Type B pancreatic cell (in vitro differentiated cells): ENCODE measurements at places on chromosomes 7 and 10.

GRCh38 chr7:44134943-44135628 is 6.0 kb downstream of the MYL7 start:
- DNase-seq, result no peak

- DNase-seq, result no peak
Measured at GRCh38 chr10:43261578-43262396, 5.1 kb downstream of the RASGEF1A start.

DNA sequence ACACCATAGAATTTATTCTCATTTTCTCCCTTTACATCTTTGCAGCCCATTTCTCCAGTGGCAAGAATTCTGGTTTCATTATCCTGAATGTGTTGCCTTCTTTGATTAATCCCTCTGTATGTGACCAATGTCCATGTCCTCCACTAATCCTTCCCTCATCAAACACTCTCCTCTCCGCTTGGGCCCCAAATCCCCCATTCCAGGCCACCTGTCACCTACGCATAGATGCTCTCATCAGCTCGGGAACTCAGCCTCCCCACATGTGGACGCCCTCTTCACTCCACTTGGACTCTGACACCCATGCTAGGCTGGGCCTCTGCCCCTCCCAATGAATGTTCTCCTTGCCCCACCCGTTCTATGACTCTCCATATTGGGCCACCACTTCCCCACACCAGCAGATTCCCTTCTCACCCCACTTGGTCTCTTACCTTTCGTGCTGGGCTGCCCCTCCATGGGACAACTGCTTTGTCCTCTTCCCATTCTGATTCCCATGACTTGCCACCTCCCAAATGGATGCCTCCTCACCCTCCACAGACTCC is 18.7 kb upstream of the RBM20 start:
- no peak for DNase-seq

- DNase-seq, result no peak
Measured at GRCh38 chr7:139731802-139732470, 45.9 kb downstream of the HIPK2 start.

GRCh38 chr10:124221356-124222317 is 128.2 kb upstream of the CHST15 start:
- no peak for DNase-seq

- DNase-seq, result no peak
Measured at GRCh38 chr10:121975295-121976086, 474 bp upstream of the NSMCE4A start.

- DNase-seq, result no peak
Measured at GRCh38 chr10:34083567-34083966, 731.5 kb downstream of the PARD3 start.

DNA sequence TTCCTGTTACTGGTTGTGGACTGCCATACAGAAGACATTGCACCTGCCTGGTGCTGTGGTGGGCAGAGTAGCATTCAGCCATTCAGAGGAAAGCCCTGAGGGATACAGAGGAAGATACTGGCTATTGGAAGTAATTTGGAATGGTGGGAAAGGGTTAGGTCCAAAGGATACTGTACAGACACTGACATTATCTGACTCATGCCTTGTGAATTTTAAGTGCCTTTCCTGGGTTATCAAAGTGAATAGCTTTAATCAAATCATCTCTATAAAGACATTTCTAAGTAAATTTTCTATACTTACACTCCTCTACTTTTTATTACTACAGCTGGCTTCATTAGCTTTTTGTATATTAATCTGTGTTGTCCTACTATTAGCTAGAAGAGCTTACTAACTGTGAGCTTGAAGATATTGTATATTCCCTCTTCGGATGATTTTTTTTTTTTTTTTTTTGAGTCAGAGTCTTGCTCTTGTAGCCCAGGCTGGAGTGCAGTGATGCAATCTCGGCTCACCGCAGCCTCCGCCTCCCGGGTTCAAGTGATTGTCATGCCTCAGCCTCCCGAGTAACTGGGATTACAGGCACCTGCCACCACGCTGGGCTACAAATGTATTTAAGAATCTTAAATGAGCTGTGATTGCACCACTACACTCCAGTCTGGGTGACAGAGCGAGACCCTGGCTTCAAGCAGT is 186.5 kb downstream of the ADK start:
- DNase-seq, result no peak

- no peak for DNase-seq
Measured at GRCh38 chr7:158638001-158638400, 50.4 kb upstream of the PTPRN2 start.

DNA sequence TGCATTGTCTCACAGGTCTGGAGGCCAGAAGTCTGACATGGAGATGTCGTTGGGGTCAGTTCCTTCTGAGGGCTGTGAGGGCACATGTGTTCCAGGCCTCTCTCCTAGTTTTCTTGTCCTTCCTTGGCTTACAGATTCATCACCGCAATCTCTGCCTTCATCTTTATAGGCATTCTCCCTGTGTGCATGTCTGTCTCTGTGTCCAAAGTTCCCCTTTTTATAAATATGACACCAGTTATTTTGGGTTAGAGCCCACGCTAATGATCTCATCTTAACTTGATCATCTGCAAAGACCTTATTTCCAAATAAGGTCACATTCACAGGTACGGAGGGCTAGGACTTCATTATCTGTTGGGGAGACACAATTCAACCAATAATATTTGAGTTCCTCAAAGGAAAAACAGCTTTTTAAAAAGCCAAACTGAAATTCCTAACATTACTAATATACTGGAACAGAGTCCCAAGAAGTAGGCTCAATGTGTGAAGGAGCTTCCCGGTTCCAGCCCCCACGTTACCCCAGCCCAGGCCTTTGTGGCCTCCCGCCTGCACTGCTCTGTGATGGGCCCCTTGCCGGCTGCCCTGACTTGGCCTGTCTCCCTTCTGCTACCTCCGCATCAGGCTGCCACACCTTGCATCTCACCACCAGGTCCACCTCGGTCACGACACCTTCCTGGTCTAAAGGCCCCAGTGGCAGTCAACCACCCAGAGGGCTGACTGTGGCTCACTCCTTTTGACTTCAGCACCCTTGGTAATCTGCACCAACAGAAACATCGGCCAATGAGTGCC is 142.7 kb downstream of the KCNMA1 start:
- no peak for DNase-seq

GRCh38 chr10:51894771-51895578 is 195.6 kb upstream of the CSTF2T start:
- DNase-seq, result no peak

GRCh38 chr7:116185956-116186355 is 24.4 kb upstream of the TES start:
- no peak for DNase-seq

- DNase-seq, result no peak
Measured at GRCh38 chr10:114396464-114396863, 7.8 kb downstream of the AFAP1L2 start.

GRCh38 chr7:20293336-20293735 is 37.4 kb upstream of the ITGB8 start:
- DNase-seq, result no peak

DNA sequence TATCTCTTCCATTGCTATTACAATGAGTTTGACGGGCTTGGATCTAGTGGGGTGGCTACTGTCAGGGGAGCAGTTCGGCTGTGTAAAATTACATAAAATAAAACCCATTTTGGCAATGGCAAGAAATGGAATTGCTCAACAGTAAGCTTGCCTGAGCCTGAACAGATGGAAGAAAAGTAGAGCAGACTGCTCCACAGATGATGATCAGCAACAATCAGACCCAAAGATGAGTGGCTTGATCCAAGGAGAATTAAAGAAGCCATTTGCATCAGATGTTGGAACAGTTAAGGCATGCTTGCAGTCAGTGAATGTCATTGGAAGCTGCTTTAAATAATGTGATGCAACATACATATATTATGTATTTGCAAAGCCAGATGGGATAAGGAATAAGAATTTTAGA is 256.6 kb upstream of the SMIM30 start:
- no peak for DNase-seq
